ENCODE measurements at places on chromosomes 12 and 14. TPM values are rescaled to one million over a fixed set of nuclear protein-coding genes. Genes with fewer than 3 reads are reported as not detected.

SPTSSA gene
- 43.0 TPM for total RNA-seq

GRCh38 chr14:105439710-105440553 lies 20.3 kb downstream of the MTA1 start:
- H3K27me3 ChIP-seq = no peaks in the 10 kb centered on the region
- DNase-seq = no peak
- H3K36me3 ChIP-seq = no peaks in the 10 kb centered on the region
- H3K27ac ChIP-seq = no peak overlapping the region

GRCh38 chr12:91173124-91173523 lies 9.5 kb downstream of the DCN start:
- no peaks in the 10 kb centered on the region for H3K27me3 ChIP-seq
- DNase-seq = no peak
- no peak overlapping the region for H3K27ac ChIP-seq
- no peak overlapping the region for H3K4me3 ChIP-seq

GRCh38 chr12:132550014-132550802 lies 60.2 kb downstream of the LRCOL1 start:
- H3K4me1 ChIP-seq = peaks cover 21% of the 10 kb centered on the region
- H3K36me3 ChIP-seq = no peaks in the 10 kb centered on the region
- no peak overlapping the region for H3K27ac ChIP-seq
- peaks cover 96% of the 10 kb centered on the region for H3K27me3 ChIP-seq

HRK gene
- not detected for total RNA-seq

DNA sequence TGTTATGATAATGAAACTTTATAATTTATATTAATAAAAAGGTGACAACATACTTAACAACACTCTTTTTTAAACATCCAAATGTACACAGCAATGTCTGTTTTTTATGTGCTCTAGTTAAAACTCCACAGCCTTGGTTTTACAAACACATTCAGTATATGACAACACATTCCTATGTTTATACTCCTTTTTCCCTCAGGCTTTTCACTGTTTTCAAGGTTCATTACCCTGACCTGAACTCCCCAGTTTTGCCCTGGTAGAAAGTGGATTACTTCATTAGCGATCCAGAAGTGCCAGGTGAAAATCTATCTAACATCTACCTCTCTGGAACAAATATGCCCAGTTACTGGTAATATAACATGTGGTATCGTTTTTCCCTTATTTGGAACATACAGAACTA lies 340.2 kb upstream of the DDHD1 start:
- H3K4me3 ChIP-seq = no peak overlapping the region
- no peak for DNase-seq
- H3K27me3 ChIP-seq = no peaks in the 10 kb centered on the region
- H3K36me3 ChIP-seq = no peaks in the 10 kb centered on the region

TAS2R50 gene
- 2.4 TPM for total RNA-seq

DNA sequence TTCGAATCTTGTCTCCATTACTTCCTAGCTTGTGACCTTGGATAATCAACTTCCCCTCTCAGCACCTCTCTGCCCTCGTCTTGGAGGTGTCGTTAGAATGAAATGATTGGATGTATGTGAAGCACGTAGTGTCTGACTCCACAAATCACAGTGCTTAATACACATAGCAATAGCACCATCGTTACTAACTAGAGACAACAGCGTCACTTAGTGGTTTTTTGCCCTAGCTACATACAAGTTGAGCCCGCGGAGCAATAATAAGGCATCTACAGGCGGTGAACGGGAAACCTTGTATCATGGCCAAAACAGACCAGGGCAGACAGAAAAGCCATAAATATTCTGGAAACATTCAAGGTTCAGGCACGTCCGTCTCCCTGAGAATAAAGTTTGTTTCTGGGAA lies 154.9 kb downstream of the ASCL4 start:
- H3K27me3 ChIP-seq = peaks cover 63% of the 10 kb centered on the region
- no peaks in the 10 kb centered on the region for H3K36me3 ChIP-seq
- no peaks in the 10 kb centered on the region for H3K4me1 ChIP-seq
- peak; percentile 70 for DNase-seq
